SK-MEL-5 (cell line): ENCODE measurements at places on chromosomes 4 and X.
A peak's percentile ranks its signal among the peaks of the same experiment; 100 is the strongest.

DNA sequence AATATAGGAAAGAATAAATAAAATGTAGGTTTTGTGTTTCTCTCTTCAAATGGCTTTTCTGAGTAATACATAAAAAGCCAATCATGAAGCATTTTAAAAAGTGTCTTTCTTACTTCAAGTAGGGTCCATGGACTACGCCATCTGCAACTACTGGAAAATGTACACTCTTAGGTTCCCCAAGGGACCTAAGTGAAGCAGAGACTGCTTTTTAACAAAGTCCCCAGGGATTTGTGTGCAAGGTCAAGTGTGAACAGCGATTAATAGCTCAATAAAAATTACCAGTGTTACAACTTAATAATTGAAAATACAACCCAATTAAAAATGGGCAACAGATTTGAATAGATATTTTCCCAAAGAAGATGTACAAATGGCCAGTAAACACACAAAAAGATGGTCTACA lies 84.9 kb downstream of the ARHGAP6 start:
- no peak for DNase-seq

DNA sequence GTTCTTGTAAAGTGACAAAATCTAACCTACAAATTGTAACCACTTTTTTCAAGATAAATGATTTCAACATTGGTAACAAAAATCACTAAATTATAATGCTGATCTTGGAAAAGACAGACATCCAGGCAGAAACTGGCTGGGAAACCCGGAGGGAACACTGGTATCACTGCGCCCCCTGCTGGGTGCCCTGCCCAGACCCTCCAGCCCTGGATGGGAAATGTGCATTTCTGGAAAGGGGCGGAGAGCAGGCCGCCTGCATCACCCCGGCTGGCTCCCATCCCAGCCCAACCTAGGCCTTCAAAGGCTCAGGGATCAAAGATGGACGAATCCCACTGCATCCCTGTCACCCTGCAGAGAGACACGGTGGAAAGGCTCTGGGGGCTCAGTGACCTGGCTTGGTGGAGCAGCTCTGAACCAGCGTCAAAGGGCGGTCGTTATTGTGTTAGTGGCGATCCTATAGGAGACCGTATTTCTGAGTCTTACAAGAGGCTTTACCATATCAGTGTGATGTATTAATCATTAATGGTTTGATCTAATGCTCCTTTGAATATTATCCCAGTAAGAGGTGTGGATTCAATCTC lies 37.3 kb downstream of the ACOX3 start:
- DNase-seq = peak; percentile 74

GRCh38 chr4:139774759-139775487 lies 109.3 kb downstream of the MGST2 start:
- DNase-seq = no peak

DNA sequence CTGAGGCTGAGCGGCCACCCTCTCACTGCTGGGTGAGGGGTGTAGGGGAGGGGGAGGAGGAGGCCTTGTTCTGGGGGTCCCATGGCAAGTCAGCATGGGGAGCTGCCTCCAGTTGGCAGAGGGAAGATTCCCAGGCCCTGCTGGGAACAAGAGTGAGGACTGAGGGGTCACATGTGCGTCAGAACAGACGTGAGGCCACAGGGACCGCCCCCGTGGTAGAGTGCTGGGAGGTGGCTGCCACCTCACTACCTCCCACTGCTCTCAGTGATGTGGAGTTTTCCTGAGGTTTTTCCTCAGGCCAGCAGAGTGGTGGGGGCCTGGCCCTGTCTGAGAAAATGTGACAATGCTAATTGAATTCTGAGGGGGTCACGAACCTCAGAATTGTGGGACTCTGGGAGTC lies 568 bp downstream of the MAGEC1 start:
- peak; percentile 0 for DNase-seq

DNA sequence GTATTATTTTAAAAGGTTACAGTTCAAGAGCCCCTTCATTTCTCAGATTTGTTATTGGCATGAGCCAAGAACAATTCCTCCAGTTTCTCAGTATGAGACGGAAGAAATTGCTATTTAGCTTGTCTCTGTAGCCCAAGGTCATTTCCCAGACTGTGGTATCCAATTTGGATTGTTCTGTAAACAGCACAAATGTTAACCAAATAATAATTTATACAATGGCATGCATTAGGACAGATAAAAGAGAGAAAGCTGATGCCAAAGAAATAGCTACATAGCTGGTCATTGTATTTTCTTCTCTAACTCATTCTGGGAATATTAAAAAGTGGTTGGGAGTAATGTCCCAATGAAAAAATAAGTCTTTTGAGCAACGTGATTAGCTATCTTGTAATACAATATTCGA lies 134.6 kb upstream of the NPY2R start:
- no peak for DNase-seq

- DNase-seq = no peak
These were observed 333.1 kb downstream of the MAPK10 start for GRCh38 chr4:86026720-86027119.
